Cerebellum (tissue), 4 donors: ENCODE measurements at places on chromosomes 12 and 14. TPM values are rescaled to one million over a fixed set of nuclear protein-coding genes. Genes with fewer than 3 reads are reported as not detected.

Gene KIF5A
- total RNA-seq = 51.7 TPM

Gene CRACR2A
- 5.4 TPM for total RNA-seq

Gene SLC25A29
- total RNA-seq = 46.8 TPM

Gene CISTR
- total RNA-seq = not detected

Gene ING4
- 53.1 TPM for total RNA-seq

DNA sequence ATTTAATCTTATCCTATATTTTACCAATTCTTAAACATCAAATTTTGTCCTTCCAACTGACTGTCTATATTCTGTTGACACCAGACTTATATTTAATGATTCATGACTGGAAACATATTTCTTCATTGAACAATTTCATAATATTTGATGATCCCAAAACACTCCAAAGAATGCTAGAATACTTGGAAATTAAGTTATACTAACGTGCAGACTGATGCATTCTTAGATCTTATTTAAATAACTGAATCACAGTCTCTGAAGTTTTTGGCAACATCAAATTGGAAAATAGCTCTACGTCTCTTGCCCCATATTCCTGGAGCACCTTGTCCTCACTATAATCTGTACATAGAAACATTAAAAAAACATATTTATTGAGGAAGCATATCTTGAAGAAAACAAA, 127.4 kb downstream of the HMGA2 start:
- no peak for DNase-seq

DNA sequence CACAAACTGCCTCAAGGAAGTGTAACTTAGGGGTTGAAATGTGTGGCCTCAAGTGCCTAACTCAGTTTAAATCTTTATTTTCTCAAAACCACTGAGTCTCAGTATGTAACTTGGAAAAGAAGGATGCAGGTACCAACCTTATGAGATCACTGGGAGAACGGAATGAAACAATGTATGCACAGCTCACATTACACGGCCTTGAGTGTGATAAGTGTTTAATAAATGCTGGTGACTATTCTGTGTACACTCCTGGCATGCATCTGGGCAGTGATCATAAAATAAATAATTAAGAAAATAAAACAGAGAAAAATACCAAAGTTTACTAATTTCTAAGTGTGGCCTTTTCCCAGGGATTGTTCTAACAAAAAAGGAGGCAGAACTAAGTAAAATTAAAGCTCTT, 974.5 kb upstream of the FLRT2 start:
- no peak for DNase-seq

DNA sequence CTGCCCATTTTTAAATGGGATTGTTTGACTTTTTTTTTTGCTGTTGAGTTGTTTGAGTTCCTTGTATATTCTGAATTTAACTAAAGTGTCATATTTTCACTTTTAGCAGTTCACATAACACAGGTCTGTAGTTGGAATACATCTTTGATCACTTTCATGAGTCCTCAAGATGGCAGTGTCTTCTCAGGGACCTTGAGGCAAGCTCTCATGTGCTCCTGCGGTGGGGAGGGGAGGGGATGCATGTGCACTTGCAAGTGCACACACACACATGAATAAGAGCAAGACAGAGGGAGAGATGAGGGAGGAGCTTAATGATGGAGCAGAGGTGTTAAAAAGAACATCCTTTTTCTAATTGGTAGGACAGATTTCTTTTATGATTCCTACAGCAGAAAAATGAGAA, 291.4 kb upstream of the OR4E1 start:
- DNase-seq = no peak

- no peak for DNase-seq
Measured at GRCh38 chr12:5064913-5065490, 21.3 kb downstream of the KCNA5 start.

GRCh38 chr14:104639885-104640548, 35.4 kb upstream of the TMEM179 start:
- peak; percentile 37 for DNase-seq

- no peak for DNase-seq
Measured at GRCh38 chr12:84805474-84805858, 107.1 kb downstream of the SLC6A15 start.

GRCh38 chr14:50615552-50615951, 52.6 kb downstream of the SAV1 start:
- no peak for DNase-seq

- DNase-seq = no peak
Measured at GRCh38 chr12:132466241-132467201, 23.4 kb upstream of the FBRSL1 start.

DNA sequence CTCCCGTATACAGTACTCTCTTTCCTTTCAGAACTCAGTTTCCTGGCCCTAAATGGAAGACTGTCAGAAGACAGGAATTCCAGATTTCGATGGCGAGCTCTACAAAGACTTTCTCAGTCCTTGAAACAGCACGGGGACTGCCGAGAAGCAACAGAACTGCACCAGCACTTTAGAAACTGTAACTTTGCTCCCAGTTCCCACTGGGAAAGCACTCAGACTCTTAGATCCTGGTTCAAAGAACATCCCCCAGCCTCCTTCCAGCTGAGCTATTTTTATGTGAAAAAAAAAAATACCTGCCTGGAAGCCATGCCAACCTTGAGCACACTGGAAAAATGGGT, 1.8 kb downstream of the PXN start:
- no peak for DNase-seq

- DNase-seq = no peak
Measured at GRCh38 chr12:131218026-131218922, 264.6 kb downstream of the ADGRD1 start.

DNA sequence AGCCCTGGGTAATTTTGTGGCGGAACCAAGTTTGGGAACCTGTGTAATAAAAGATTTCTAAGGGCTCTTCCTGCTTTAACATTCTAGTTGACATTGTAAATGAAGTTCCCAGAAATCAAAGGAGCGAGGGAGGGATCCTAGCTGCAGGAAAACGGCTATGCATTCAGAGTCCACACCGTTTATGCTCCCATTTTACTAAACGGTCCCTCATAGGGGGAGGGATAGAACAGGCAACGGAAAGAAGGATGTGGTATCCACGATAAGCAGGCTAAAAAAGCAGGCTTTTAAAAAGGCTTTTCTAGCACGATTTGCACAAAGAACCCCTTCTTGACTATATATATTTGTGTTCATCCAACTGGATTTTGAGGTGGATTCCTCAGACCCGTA, 559 bp downstream of the SYNJ2BP start:
- peak; percentile 8 for DNase-seq

DNA sequence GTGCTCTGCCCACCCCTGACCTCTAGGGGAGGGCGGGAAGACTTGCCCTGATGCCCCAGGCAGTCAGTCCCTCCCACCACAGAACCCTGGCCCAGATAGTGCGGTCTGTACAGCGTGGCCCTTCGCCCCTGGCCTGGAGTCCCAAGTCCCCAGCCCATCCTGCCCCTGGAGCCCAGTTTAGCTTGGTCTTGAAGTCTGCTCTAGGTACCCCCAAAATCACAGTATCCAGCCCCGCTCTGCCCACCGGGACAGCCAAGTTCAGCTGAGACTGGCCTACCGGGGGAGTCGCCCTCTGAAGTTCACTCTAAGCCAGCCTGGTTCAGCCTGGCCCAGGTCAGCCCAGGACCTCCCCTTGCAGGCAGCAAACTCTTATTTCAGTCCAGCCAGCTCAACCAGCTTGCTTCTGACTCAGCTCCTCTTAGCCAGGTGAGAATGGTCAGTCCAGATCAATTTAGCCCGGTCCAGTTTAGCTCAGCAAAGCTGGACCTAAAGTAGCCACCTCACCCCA, 75.9 kb downstream of the TMEM121 start:
- DNase-seq = no peak
